Stimulated activated CD4-positive, alpha-beta T cell treated with anti-CD3 and anti-CD28 coated beads, TNF-alpha, amount 100 ng/mL, for 1 hour (primary cell): ENCODE measurements at places on chromosomes 7 and 10.

DNA sequence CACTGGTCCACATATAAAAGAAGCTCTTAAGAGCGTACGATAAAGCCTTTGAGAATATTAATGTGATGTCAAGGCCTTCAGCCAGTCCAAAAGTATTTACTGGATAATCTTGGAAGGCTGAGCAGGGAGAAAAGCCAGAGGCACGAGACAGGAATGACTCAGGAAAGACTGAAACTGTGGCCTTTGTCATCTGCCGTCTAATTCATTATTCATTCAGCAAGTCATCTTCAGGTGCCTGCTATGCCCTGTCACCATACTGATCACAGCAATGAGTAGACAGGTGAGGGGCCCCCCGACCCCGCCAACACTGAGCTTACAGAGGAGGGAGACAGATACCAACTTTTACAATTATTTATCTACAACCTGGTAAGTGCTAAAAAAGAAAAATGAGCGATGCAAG lies 78.9 kb downstream of the VOPP1 start:
- no peak for DNase-seq

DNA sequence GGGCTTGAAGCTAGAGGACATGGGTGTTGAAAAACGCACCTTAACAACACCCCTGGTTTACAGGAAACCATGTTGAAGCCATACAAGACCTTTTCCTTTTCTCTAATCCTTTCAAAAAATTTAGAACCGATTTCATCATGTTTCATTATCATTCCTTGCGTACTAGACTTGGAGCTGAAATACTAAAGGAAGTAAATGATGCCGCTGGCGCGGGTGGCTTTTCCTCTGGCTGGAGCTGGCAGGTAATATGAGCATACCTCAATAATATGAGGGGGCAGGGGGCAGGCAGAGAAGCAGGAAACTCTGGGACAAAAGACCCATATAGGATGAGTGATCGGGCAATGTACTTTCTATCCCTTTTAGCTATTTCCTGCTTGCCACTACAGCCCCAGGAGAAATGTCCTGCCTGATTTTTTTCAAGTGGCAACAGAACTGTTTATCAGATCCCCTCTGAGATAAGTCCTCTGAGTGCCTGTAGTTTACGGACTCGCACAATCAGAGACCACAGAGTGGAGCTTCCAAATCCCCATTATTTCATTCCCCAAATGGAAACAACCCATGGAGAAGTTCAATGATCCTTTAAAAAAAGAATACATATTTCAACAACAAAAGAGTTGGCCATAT lies 450.1 kb downstream of the KCNMA1 start:
- no peak for DNase-seq

- no peak for DNase-seq
These were observed 53.8 kb downstream of the CAMK1D start for GRCh38 chr10:12403119-12403518.

GRCh38 chr7:70338015-70338414 lies 739.7 kb downstream of the AUTS2 start:
- DNase-seq, result no peak

GRCh38 chr7:155585951-155586350 lies 39.6 kb upstream of the CNPY1 start:
- DNase-seq, result no peak

- DNase-seq, result no peak
These were observed 64.0 kb upstream of the TRIM8 start for GRCh38 chr10:102580230-102580629.

- DNase-seq, result no peak
These were observed 265.4 kb upstream of the DGKB start for GRCh38 chr7:15167912-15168311.

DNA sequence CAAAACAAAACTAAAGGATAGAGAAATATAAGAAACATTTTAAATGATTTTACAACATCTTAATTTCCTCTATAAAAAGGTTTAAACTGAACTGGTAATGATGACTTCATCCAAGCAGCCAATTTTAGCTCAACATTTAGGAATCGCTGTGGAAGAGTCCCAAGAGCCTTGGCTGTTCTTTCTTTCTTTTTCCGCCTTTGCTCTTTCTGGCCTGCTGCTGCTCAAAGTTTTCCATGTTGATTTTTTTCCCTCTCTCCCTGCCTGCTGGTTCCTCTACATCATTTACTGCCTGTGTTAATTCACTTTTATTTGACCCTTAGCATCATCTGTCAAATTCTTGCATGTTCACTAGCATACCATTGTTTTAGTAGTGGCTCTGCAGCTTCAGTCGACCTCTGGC lies 146.9 kb downstream of the EVX1 start:
- DNase-seq, result no peak

- no peak for DNase-seq
These were observed 97.9 kb downstream of the NKX6-2 start for GRCh38 chr10:132687893-132688579.

- DNase-seq, result no peak
These were observed 80.8 kb downstream of the TMEM106B start for GRCh38 chr7:12291870-12292269.

DNA sequence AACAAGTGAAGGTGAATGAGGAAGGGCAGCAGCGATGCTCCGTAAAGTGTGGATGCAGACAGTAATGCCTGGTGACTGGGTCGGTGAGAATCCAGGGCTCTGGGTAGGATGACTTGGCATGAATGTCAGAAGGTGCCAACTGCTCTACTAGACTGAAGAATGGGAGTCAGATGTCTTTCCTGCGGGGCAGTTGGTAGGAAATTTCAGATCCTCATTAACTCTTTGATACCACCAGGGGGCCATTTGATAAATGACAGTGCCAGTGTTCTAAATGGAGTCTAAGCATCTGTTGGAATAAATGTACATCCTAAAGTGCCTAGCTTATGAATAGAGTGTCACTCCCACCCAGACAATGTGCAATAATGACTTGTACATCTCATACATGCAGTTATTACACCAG lies 462.0 kb downstream of the GRM8 start:
- no peak for DNase-seq

DNA sequence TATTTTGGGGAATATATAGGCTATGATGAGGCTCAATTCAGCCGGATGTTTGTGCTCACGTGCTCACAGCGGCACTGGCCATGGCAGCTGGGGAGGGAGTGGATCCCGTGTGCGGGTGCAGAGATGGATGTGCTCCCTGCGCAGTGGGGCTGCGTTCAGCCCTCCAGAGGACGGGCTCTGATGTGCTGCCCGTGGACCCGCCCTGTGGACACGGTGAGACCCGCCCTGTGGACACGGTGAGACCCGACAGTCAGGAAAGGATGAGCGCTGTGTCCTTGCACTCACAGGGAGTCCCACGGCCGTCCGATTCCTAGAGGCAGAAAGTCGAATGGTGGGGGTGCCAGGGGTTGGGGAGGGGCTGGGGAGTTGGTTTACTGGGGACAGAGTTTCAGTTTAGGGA lies 89.0 kb downstream of the DNAJB6 start:
- DNase-seq, result no peak

- DNase-seq, result no peak
These were observed 854 bp downstream of the CTBP2 start for GRCh38 chr10:125159486-125159931.

DNA sequence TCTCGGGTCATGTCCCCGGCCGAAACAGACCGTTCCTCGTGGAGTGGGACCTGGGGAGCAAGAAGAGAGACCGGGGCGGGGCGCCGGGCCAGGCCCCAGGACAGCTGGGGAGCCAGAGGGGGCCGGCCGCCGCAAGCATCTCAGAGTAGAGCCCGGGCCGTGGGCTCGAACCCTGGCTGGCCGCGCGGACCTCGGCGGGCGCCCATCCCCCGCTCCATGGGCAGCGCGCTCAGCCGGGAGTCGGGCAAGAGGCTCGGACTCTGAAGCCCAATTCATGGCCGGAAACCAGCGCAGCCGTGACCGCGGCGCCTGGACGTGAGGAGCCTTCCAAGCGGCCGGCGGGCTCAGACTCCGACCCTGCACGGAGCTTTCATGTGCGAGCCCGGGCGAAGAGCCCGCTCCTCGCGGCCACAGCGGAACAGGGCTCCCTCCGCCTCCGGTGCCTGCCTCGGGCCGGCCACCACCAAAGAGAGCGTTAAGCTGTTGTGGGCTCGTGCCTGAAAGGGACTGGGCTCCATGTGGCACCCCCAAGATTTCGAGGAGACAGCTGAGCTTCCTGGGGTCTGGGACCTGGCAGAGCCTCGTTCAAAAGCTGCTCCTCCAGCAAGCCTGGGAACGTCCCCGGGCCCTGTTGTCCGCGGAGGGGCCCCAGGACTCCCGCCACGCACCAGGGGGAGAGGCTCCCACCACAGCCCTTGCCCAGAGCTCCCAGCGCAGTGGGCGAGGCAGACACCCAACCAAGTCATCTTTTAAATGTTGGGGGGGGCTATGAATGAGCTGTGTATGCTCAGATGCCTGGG lies 757 bp upstream of the GRID1 start:
- DNase-seq, result no peak

DNA sequence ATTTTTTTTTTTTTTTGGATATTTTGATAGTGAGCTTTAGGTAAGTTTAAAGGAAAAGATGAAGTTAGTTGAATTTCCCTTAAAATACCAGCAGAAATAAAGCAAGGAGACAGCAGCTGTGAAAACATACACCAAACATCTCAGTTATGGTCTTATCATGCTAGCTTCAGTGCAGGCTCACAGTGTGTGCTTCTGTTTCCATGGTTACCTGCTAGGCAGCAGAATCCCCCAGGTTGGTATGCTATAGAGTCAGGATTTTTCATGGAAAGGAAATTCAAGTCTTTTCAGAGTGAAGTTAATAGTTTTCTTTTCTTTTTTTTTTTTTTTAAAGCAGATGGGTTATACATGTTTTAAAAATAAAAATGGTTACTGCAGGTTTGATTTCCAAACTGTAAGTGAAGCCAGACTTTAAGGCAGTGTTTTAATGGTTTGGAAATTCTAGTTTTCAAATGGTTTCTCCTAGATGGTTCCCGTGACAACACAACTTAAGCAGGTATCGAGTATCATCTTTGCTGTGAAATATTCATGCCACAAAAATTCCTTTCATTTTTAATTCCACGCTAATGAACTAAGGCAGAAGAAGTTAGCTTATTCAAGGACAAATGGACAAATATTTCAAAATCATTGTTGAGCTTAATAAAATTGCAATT lies 230.9 kb downstream of the BICC1 start:
- no peak for DNase-seq

DNA sequence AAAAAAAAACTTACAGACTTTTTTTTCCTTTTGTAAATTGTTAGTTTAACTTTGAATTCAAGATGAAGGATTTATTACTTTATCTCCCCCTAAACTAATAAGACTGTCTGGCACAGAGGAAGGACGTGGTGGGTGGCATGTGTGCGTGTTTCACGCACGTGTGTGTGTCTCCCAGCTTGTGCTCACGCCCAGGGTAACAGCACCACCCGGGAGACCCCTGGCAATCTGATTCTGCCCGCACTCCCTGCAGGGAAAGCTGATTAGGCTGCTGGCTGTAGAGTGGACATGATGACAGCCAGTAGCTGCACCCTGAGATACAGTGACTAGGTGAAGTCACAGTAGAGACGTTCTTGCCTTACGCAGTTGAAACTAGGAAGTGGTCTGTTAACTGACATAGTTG lies 25.3 kb downstream of the WIPI2 start:
- DNase-seq, result no peak

GRCh38 chr10:31209478-31209877 lies 109.5 kb upstream of the ZEB1 start:
- no peak for DNase-seq

- no peak for DNase-seq
These were observed 108.0 kb downstream of the LRRTM3 start for GRCh38 chr10:67033878-67034277.

DNA sequence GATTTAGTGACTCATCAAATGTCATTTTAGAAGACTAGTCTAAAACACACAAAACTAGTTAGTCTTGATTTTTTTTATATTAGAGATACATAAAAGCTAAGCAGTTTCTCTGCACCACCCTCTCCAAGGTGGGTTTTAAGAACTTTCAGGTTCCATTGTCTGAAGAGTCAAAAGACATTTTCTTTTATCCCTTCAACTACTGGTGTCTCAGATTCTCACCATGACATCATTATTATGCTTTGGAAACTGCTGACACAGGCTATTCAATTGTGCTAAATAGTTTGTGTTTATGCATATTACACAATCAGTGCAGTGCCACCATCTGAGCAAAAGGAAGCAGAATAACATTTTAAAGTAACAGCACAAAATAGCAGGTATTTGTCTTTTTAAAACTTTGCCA lies 52.2 kb downstream of the IGF2BP3 start:
- no peak for DNase-seq

- DNase-seq, result no peak
These were observed 52.2 kb upstream of the MKI67 start for GRCh38 chr10:128178302-128178958.

GRCh38 chr7:131945957-131946544 lies 389.6 kb upstream of the PODXL start:
- no peak for DNase-seq

DNA sequence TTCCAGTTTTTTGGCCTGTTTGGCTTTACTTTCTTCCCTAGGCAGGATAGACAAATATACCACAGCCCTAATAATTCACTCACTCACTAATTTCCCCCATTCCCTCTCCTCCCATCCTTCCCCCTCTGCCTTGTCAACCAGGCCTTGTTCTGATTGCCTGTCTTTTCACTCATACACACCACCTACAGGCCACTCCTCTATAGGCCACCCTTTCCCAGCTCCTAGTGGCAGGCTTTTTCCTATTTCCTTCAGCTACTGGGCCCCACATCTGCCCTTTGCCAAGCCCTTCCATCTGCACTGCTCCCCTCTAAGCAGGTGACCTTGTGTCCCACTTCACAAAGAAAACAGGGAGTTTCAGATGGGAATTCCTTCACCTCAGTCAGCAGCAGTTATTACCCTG lies 59.8 kb upstream of the MSRB2 start:
- DNase-seq, result no peak

DNA sequence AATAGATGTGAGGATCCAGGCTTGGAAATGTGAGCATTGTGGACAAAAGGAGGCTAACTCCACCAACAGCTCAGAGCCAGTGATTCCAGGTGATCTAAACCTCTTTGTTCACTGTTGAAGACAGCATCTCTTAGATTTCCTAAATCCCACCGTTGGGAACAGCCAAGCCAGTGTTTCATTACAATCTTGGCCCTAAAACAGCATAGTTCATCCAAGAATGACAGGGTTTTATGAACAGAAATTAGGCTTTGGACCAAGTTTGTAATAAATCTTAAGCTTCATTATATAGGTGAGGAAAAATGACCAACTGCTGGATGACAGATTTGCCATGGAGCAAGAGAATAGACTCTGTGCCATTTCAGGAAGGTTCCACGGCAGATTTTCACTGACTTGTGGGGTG lies 65.8 kb downstream of the MTURN start:
- no peak for DNase-seq

DNA sequence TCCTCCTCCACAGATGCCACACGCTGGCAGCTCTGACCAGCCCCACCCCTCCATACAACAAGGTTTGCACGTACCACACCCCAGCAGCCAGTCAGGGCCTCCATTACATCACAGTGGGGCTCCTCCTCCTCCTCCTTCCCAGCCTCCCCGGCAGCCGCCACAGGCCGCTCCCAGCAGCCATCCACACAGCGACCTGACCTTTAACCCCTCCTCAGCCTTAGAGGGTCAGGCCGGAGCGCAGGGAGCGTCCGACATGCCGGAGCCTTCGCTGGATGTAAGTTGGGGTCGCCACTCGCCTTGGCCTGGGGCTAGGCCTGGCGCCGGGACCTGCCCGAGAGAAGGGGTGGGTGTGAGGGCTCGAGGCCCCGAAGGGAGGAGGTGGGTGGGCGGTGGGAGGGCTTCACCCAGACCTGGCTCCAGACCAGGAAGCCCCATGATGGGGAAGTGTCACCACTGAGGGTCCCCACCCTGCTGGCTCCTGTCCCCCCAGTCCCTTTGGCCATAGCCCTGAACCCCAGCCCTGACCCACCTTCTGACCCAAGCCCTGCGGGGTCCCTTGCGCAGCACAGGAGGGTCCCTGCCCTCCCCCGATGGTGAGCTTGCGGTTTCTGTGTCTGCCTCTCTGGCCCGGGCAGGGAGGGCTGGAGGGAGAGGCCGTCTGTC lies 36.2 kb upstream of the PPIF start:
- DNase-seq, result no peak
